ENCODE measurements at places on chromosomes 7 and 10. TPM values are rescaled to one million over a fixed set of nuclear protein-coding genes. Genes with fewer than 3 reads are reported as not detected.

GRCh38 chr7:26372249-26372648 is 80.6 kb downstream of the SNX10 start:
- peaks cover 23% of the 10 kb centered on the region for H3K4me1 ChIP-seq
- no peak overlapping the region for H3K4me3 ChIP-seq
- no peak for DNase-seq
- no peaks in the 10 kb centered on the region for H3K27me3 ChIP-seq

DNA sequence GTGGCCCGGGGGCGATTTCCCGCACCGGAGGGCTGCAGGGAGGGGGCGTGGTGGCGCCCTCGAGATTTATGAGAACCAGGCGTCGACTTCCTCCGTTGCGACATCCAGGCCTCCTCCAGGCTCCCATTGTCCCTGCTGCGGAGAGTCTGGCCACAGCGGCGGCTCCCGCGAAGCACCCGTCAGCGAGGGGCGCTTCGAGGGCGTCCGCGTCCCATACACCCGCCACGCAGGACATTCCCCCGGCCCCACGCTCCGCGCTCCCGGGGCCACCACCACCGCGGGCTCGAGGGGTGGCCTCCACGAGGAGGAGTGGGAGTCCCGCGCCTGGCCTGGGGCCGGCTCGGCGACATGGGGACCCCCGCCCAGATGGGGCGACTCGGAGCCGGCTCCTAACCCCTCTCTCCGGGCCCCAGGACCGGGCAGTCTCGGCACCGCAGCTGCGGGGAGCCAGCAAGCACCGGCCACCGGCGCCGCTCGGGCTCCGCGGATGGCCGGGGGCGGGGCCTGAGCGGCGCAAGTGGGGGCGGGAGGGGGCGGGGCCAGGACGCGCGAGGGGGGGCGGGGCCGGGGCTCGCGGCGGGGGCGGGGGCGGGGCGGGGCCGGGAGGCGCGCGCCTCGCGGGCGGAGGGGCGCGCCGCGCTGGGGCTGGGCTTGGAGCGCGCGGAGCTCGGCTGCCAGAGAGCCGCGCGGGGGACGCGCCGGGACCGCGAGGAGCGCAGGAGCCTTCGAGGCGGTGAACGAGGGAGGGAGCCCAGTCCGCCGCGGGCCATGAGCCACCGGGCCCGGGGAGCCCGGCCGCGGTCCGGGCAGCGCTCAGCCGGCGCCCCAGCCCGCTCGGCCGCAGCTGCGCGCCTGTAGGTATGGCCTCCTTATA is at the start of gene SH2B2:
Gene SH2B2 (plus strand): TSS at position 632 of the 874 bp plus-strand sequence. CDS start 13,683 bp downstream, outside the sequence.
- no peaks in the 10 kb centered on the region for H3K27me3 ChIP-seq
- peak within 1 kb of the TSS; percentile 70 for H3K4me3 ChIP-seq
- H3K36me3 ChIP-seq = no peaks in the 10 kb centered on the region
- DNase-seq = peak; percentile 81
- H3K27ac ChIP-seq = peak within 1 kb of the TSS; percentile 73
- no peaks in the 10 kb centered on the region for H3K4me1 ChIP-seq

DNA sequence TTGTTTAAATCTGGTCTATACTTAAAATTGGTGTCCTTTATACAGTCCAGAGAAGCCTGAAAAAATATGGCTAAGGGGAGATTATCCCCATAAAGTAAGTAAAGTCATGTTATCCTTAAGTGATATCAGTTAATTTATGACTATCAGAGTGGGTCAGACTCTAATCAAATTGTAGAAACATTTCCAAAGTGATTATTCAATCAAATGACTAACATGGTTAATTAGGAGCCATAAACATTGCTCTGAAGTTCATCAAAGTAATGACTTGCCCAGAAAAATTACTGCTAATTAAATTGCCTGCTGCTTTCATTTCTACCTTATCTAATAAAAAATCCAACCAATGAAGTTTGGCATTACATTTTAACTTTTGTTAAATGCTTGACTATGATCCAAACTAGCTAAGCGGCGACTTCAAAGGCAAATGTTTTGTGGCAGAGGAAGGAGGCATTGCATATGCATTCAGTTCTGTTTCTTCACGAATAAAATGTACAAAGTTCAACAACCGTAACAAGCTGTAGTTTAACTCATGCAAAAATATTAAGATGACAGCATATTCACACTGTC is 76.7 kb downstream of the ETV1 start:
- DNase-seq = no peak
- no peaks in the 10 kb centered on the region for H3K27me3 ChIP-seq
- H3K4me3 ChIP-seq = no peak overlapping the region
- H3K4me1 ChIP-seq = no peaks in the 10 kb centered on the region

DNA sequence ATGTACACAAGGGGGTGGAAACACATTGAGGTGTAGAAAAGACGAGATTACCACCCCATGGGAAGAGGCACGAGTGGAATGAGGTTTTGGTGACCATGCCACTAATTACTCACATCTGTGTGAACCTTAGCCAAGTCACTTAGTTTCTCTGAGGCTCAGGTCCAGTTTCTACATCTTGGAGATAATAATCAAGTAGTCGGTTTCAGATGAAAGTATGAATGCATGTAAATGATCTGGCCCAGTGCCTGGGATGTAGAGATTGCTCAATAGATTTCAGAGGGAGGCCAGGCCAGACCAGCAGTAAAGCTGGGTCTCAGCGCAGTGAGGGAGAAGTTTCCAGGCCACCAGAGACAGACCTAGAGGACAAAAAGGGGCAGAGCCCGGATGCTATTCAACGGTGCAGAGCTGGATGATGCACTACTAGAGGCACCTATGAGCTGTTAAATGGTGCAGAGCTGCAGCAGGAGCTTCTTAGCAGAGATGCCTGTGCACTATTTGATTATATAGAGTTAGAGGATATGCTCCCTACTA is 725.1 kb downstream of the GRID1 start:
- no peak overlapping the region for H3K27ac ChIP-seq
- H3K27me3 ChIP-seq = no peaks in the 10 kb centered on the region
- no peaks in the 10 kb centered on the region for H3K36me3 ChIP-seq
- H3K4me3 ChIP-seq = no peak overlapping the region
- DNase-seq = no peak

AGMO gene
- 29.3 TPM for total RNA-seq

DNA sequence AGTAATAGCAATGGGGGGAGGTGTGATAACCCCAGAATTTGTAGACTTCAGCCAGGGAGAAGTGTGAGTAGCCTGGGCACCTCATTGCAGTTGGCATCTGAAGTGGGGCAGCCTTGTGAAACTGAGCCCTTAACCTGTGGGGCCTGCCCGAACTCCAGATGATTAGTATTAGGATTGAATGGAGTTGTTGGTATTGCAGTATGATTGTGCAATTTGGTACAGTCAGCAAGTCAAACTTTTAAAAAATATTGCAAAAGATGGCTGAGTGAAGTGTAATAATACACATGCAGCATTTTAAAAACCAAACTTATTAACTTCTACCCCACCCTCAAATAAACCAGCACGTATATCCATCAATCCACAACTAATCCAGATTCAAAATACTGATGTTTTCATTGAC is 9.3 kb downstream of the RBM33 start:
- H3K4me1 ChIP-seq = no peaks in the 10 kb centered on the region
- H3K4me3 ChIP-seq = no peak overlapping the region
- H3K36me3 ChIP-seq = no peaks in the 10 kb centered on the region
- peak; percentile 63 for DNase-seq

DPCD gene
- total RNA-seq = 3.6 TPM

DNA sequence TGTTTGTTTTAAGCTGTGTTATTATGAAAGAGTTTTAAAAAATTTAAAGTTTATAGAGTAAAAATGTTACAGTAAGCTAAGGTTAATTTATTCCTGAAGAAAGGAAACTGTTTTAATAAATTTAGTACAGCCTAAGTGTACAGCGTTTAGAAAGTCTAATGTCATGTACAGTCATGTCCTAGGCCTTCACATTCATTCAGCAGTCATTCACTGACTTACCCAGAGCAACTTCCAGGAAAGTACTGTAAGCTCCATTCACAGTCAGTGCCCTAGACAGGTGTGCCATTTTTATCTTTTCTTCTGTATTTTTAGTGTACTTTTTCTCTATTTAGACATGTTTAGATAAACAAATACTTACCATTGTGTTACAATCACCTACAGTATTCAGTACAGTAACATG is 126.8 kb downstream of the TPK1 start:
- H3K27me3 ChIP-seq = no peaks in the 10 kb centered on the region
- H3K4me1 ChIP-seq = no peaks in the 10 kb centered on the region
- H3K27ac ChIP-seq = no peak overlapping the region
- DNase-seq = no peak

- DNase-seq = no peak
- no peaks in the 10 kb centered on the region for H3K36me3 ChIP-seq
- no peaks in the 10 kb centered on the region for H3K27me3 ChIP-seq
Observed at GRCh38 chr7:157474685-157475084, 137.9 kb downstream of the DNAJB6 start.

DNA sequence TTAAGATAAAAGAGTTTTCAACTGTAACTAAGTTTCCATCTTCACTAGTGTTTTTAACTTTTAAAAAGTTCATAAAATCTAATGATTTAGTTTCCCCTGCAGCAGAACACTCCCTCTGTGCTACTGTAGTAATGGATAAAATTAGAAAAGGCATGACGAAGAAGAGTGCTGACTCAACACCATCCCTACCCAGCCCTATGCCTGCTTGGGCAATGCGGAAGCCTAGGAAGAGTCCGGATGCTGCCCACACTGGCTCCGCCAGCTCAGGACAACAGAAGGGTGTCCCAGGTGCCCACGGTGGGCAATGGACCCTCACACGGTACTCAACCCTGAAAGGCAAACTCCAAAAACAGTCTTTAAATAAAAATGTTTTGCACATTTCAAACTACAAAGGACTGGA is 118.2 kb downstream of the LARP4B start:
- H3K4me3 ChIP-seq = no peak overlapping the region
- peaks cover 91% of the 10 kb centered on the region for H3K36me3 ChIP-seq
- H3K27ac ChIP-seq = no peak overlapping the region
- H3K27me3 ChIP-seq = no peaks in the 10 kb centered on the region

- peaks cover 7% of the 10 kb centered on the region for H3K4me1 ChIP-seq
- H3K36me3 ChIP-seq = no peaks in the 10 kb centered on the region
- no peak for DNase-seq
- H3K4me3 ChIP-seq = no peak overlapping the region
Observed at GRCh38 chr7:37362802-37363201, 85.9 kb downstream of the ELMO1 start.

DNA sequence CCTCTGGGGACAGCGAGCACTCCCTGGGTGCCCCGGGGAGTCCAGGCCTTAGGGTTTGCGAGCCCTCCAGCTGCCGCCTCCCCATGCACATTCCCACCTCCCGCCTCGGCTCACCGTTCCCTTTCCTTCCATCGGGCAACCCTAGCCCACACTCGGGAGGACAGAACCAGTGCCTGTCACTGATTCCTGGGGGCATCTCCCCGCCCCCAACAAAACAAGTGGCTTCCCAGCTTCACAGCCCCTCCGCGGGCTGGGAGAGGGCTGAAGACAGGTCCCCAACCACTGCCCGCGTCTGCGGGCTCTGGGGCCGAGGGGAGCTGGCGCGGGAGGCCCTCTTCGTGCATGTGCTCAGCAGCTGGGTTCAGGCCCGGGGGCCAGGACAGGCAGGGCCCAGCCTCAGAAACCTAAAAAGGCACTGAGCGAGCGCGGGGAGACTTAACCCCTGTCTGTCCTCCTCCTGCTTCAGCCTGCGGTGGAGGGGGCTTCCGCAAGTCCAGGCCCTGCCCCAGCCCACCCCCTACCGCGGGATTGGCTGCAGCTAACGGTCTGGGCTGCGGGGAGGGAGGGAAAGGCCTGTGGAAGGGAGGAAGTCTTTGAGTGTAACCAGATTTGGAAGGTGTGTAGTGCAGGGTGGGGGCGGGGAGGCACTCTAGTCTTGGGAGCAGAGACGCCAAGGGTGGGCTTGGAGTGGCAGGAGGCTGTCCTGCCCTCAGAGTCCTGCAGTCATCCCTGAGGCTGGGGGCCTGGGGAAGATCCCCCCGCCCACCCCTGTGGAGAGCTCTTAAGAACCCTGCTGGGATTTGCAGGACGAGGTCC is 1.2 kb downstream of the FLNC start:
- H3K27me3 ChIP-seq = no peaks in the 10 kb centered on the region
- no peaks in the 10 kb centered on the region for H3K36me3 ChIP-seq
- DNase-seq = no peak

TRPV6 gene
- 0.65 TPM for total RNA-seq

STAG3 gene
- 5.9 TPM for total RNA-seq
